Panc1 (cell line): ENCODE measurements at places on chromosomes 13 and 19.

GRCh38 chr13:101892296-101892695, 439.8 kb downstream of the ITGBL1 start:
- no peaks in the 10 kb centered on the region for H3K36me3 ChIP-seq
- DNase-seq: no peak
- H3K4me1 ChIP-seq: no peaks in the 10 kb centered on the region
- no peak overlapping the region for H3K27ac ChIP-seq

GRCh38 chr13:39602277-39602613, 748 bp downstream of the LHFPL6 start:
- no peak for DNase-seq
- no peaks in the 10 kb centered on the region for H3K36me3 ChIP-seq
- H3K4me3 ChIP-seq: peak overlapping the region; percentile 76
- H3K27me3 ChIP-seq: no peaks in the 10 kb centered on the region
- H3K27ac ChIP-seq: peak overlapping the region; percentile 76

GRCh38 chr13:40519637-40520036, 146.8 kb downstream of the FOXO1 start:
- no peaks in the 10 kb centered on the region for H3K36me3 ChIP-seq
- no peaks in the 10 kb centered on the region for H3K27me3 ChIP-seq
- DNase-seq: no peak
- no peak overlapping the region for H3K4me3 ChIP-seq
- H3K4me1 ChIP-seq: no peaks in the 10 kb centered on the region

DNA sequence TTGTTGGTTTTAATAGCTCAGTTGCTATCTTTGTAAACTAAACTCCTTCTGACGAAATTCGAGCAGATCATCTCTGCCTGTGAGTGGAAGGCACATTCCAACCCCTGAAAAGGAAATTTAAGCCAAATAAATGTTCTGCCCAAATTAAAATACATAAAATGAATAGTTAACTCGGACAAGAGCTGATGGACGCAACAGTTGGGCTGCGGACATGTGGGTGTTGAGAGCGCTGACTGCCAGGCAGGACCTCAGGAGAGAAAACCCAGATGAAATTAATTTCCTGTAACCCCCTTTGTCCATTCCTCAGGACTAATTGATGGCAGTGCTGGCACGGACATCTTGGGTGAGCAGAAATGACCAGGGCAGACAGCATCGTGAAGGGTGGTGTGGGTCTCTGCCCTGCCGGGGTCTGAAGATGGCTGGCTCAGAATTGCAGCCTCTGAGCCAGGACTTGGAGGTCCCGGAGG, 86.5 kb downstream of the TSHZ3 start:
- H3K27me3 ChIP-seq: no peaks in the 10 kb centered on the region
- no peaks in the 10 kb centered on the region for H3K4me1 ChIP-seq
- no peak for DNase-seq
- H3K36me3 ChIP-seq: no peaks in the 10 kb centered on the region
- H3K4me3 ChIP-seq: no peak overlapping the region
- H3K27ac ChIP-seq: no peak overlapping the region

GRCh38 chr19:6374161-6374709, 1.5 kb downstream of the PSPN start:
- DNase-seq: no peak
- peaks cover 2% of the 10 kb centered on the region for H3K4me1 ChIP-seq
- H3K4me3 ChIP-seq: peak overlapping the region; percentile 38; the same call in 1 of the 2 replicates
- H3K36me3 ChIP-seq: no peaks in the 10 kb centered on the region
- peak overlapping the region; percentile 74 for H3K27ac ChIP-seq

DNA sequence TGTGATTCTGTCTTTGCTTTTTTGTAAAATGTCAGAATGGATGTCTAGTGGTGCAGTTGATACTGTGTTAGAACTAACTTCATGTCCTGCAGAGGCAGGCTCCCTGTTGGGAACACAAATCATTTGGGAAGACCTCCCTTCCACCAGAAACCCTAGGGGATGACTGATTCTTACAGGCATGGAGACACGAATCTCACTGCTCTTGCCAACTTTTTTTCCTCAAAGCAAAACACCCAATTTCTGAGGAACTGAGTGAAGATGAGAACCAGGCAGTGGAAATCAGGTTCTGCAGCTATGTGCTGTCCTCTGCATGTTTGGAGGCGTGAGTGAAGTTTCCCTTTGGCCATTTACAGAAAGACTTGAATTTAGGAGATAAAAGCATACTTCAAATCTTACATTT, 87.5 kb upstream of the CSNK1A1L start:
- H3K36me3 ChIP-seq: no peaks in the 10 kb centered on the region
- H3K4me3 ChIP-seq: no peak overlapping the region
- no peak for DNase-seq
- H3K27me3 ChIP-seq: no peaks in the 10 kb centered on the region
